Activated naive CD8-positive, alpha-beta T cell treated with anti-CD3 and anti-CD28 coated beads, Interleukin-2, amount 50 U/mL, for 16 hours (primary cell): ENCODE measurements at places on chromosomes 7 and 10.

- no peak for DNase-seq
These were observed 93.0 kb downstream of the MTPAP start for GRCh38 chr10:30256084-30256483.

- DNase-seq: no peak
These were observed 134.2 kb upstream of the AKR1E2 start for GRCh38 chr10:4691776-4692175.

GRCh38 chr7:127525866-127526480, 59.4 kb downstream of the GCC1 start:
- no peak for DNase-seq

DNA sequence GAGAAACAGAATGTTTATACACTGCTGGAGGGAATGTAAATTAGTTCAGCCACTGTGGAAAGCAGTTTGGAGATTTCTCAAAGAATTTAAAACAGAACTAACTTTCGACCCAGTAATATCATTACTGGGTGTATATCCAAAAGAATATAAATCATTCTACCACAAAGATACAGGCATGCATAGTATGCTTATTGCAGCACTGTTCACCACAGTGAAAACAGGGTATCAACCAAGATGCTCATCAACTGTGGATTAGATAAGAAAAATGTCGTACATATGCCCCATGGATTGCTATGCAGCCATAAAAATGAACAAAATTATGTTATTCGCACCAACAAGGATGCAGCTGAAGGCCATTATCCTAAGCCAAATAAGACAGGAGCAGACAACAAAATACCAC, 343.1 kb upstream of the KCND2 start:
- no peak for DNase-seq

DNA sequence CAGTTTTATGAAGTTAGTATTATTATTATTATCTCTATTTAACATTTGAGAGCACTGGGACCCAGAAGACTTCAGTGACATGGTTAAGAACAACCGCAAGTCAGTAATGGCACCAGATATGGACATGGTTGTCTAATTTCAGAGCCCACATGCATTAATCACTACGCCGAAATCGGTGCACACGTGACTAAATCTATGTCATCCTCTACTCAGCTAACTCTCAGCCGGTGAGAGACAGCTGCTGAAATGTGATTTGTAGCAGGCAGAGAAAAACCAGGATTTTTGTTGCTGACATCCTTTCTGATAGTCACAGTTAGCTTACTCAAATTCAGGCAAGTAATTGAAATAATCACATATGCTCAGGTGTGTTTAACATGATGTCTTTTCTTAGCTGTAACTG, 127.7 kb downstream of the SPAG6 start:
- no peak for DNase-seq

DNA sequence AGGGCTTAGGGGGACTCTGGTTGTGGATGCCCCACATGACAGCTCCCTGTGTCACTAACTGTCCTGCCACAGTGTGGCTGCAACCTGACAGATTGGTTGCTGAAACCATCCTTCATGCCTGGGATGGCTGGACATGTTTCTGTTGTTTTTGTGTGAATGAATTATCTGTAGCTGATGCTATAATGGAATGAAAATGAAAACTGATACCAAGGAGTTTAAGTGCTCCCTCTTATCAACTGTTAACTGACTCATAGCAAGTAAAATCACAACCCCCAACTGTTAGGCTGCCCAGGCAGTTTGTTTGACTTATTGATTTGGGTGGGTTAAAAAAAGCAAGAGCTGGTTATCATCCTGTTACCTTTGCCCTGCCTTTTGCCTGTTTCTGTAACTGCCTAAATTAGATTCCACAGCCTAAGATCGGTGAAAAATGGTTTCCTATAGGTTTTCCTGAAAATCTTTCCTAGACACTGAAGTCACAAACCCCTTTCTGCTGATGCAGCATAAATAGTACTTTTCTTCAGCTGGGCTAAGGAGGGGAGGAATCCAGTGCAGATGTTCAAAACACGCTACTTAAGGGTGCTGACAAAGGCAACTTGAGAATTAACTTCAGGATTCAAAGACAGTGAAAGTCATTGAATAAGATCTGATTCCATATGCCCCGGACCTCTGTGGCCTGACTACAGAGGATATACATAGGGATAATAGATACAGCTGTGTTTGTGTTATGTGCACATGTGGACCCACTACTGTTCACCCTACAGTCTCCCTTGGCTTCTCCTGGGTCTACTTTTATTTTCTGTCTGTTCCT, 5.7 kb downstream of the FRAT2 start:
- no peak for DNase-seq

DNA sequence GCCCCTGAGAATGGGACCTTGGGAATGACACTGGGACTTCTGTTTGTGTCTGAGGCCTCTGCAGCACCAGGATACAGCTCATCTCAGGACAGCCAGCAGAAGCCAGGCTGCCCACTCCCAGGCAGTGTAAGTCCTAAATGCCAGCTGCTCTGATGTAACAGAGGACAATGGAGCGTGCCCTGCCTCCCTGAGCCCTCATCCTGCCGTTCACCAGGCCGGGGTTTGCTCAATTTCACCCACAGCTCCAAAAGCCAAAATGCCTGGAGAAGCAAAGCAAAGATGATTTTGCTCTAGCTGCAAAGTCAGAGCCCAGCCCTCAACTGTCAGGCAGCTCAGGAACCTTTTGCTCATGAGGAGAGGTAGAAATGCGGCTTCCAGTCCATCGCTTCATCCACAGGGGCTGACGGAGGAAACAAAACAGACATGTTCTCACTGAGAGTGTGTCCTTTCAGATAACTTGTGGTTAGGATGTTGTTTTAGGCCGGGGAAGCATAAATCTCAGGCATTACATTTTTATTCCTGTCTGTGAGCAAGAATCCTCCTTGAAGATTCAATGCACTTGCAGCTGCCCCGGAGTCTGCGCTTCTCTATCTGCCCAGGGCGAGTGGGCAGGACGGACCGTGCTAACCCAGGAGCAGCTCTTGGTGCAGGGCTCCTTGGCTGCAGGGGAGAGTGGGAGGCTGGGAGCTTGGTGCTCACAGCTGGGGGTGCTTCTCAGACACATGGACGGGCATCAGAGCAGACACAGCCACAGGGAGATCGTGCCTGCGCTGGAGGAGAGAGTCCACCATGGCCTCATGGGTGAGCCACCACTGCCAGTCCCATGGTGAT, 83.2 kb upstream of the CHST15 start:
- no peak for DNase-seq

DNA sequence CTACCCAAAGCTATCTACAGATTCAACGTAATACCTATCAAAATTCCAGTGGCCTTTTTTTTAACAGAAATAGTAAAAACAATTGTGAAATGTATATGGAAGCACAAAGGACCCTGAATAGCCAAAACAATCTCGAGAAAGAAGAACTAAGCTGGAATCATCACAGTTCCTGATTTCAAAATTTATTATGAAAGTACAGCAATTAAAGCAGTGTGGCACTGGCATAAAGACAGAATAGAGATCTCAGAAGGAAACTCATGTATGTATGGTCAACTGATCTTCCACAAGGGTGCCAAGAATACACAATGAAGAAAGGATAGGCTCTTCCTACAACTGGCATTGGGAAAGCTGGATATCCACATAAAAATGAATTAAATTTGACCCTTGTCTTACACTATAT, 23.2 kb downstream of the PNLIPRP3 start:
- DNase-seq: no peak

- no peak for DNase-seq
These were observed 113.6 kb upstream of the AMPH start for GRCh38 chr7:38744746-38745145.

DNA sequence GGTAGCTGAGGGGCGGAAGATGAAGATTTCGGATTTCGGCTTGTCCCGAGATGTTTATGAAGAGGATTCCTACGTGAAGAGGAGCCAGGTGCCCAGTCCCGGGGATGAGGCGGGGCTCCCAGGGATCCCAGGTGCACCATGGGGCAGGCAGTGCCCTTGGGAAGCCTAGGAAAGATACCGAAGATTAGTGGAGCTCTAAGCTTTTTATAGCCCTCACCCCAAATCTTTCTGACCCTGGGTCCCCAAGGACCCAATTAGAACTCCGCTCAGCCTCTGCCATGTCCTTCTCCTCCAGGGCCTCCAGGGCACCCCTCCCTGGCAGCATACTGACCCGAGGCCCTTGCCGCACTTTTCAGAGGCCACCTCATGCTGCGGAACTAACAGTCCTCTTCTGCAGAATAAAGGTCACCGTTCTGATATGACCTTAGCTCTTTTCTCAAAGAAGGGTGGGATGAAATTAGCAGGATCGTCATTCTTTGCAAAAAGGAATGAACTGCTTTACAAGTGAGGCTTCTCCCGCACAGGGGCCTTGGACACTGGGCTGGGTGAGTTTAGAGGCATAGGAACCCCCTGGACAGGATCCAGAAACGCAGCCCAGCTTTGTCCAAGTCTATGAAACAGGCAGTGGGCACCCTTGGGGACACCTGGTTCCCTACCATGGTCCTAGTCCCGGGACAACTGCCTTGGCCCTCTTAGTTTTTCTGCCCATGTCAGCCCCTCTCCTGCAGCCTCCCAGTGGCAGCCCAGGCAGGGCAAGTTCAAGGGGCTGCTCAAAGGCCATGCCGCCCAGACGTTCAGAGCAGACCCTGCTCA, 17.9 kb upstream of the CSGALNACT2 start:
- no peak for DNase-seq

- no peak for DNase-seq
These were observed 527.6 kb downstream of the PHTF2 start for GRCh38 chr7:78326189-78326588.

GRCh38 chr7:131595699-131596098, 39.3 kb upstream of the PODXL start:
- no peak for DNase-seq

DNA sequence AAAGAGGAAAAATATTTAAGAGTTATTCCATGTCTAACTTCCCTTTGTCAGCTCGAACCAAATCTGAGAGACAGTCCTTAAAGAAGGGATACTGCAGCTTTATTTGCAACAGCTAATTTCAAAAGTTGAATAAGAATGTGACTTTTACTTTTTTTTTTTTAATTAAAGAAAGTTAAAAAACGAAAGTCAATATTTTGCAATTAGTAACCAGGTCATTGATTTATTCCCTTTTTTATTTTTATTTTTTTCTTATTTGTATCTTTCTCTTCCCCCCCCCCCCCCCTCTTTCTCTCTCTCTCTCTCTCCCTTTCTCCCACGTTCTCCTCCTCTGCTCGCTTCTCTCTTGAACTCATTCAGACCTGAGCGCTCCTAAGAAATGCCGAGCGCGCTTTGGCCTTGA, 209.5 kb downstream of the TCF7L2 start:
- no peak for DNase-seq

DNA sequence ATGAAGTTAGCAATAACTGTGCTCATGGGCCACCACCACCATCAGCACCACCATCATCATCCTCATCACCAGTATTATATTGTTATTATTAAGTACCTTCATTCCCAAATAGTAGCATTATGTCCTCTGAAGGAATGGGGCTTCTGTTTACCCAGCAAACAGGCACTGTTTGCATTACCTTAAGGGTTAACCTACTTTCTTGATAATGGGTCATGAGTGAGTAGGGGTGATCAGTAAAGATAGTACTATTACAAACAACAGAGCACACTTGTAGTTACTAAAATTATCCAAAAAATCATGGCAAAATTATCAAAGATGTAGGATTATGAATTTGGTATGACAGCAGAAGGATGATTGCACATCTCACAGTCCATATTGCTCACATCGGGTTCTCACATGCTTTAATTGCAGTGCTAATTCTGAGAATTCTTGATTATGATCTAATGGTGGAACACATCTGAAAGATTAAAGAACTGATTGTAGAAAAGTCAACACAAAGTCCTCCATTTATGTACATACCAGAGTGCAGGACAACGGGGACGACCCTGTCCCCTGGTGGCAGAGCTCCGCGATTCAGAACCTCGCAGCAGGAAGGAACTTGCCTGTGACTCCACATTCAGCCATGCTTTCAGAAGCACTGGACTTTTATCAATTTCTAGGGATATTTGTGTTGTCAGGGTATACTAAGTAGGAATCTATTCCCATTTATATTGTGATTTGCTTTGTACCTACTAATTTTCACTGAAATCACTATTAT, 31.0 kb downstream of the PDE1C start:
- DNase-seq: no peak

- no peak for DNase-seq
These were observed 17.3 kb upstream of the SAMD9L start for GRCh38 chr7:93165447-93165846.

- no peak for DNase-seq
These were observed 31.0 kb downstream of the C7orf33 start for GRCh38 chr7:148621563-148621962.

DNA sequence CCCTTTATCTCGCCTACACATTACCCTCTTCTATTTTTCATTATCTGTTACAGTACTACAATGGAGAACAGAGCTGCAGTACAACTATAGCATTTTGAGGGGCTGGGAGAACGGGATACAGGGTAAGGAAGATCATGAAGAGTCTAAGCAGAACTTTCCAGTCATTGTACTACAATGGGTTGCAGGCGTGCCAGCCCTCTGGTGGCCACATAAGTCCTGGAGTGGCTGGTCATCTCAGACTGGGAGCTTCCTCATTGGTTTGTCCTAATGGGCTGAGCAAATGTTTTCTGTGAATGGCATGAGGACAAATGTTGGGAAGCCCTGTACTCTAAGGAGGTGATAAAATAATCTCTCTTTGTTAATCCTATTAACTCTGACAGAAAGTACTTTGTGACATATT, 33.0 kb downstream of the TMEM106B start:
- DNase-seq: no peak

GRCh38 chr10:77357185-77357584, 280.4 kb downstream of the KCNMA1 start:
- no peak for DNase-seq

GRCh38 chr10:23111517-23112286, 16.3 kb downstream of the MSRB2 start:
- no peak for DNase-seq

DNA sequence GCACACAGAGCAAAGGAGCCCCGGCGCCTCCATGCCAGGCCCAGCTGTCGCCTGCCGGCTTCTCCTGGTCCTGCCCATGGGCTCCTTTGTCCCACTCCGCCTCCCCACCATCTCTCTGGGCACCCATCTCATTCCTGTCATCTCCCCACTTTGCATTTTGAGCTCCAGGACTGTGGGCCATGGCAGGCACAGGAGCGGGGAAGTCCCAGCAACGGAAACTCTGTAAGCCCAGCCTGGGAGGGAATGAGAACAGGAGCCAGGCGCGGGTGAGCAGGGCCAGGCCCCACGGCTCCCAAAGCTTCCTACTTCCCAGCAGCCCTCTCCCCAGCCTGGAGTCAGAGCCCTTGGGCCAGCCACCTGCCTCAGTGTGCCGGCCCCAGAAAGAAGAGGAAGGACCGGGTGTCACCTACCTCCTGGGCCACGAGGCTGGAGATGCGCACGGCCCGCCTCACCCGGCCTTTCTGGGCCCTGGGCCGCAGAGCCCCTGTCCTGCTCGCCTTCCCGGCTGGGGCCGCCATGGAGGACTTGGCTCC, 23.1 kb downstream of the KCNH2 start:
- DNase-seq: no peak

- no peak for DNase-seq
These were observed 4.4 kb downstream of the HIPK2 start for GRCh38 chr7:139773371-139773770.

- no peak for DNase-seq
These were observed 86.3 kb downstream of the MRPL32 start for GRCh38 chr7:43018446-43018845.

- DNase-seq: no peak
These were observed 25.5 kb upstream of the INMT start for GRCh38 chr7:30726296-30727006.
